Peyer's patch (tissue), 4 donors: ENCODE measurements at places on chromosomes 3 and 15. TPM values are rescaled to one million over a fixed set of nuclear protein-coding genes. Genes with fewer than 3 reads are reported as not detected.

GRCh38 chr3:52293491-52294319 lies 6.1 kb downstream of the GLYCTK start:
- DNase-seq = no peak

DNA sequence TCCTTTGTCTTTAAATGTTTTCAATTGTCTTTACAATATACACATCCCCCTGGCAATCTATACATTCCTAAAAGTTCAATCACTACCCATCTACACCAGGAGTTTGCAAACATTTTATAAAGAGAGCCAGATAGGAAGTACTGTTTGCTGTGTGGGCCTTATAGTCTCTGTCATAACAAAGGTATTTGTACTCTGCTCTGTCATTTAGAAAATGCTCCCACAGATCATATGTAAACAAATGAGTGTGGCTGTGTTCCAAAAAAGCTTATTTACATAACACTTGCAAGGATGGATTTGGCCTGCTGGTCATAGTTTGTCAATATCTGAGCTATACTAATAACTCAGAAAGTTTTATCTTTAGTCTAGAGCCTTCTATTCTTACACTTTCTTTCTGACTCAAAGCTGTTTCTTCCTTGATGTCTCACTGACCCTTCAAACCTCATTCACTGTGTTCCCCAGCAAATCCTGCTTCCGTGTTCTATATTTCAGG lies 511.9 kb downstream of the GBE1 start:
- DNase-seq = no peak

DNA sequence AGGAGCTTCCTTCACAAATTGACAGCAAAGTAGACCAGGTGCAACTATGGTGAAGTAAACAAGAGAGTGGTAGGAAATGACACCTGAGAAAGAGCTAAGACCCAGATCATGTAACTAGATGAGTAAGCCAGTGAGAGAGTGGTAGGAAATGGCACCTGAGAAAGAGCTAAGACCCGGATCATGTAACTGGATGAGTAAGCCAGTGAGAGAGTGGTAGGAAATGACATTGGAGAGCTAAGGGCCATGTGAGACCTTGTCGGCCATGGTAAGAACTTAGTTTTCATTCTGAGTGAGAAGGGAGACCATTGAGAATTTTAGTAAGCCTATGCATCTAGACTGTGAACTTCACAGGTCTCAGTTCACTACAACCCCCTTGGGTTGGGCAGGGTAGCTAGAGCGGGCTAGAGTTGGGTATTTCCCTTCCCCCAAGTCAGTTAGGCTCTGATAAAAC lies 5.4 kb upstream of the SENP7 start:
- no peak for DNase-seq

- no peak for DNase-seq
Observed at GRCh38 chr3:26312816-26313215, 309.8 kb upstream of the LRRC3B start.

GRCh38 chr3:56629451-56629850 lies 53.6 kb downstream of the TASOR start:
- DNase-seq = no peak

- peak; percentile 60 for DNase-seq
Observed at GRCh38 chr3:184687363-184688015, 24.4 kb downstream of the MAGEF1 start.

DNA sequence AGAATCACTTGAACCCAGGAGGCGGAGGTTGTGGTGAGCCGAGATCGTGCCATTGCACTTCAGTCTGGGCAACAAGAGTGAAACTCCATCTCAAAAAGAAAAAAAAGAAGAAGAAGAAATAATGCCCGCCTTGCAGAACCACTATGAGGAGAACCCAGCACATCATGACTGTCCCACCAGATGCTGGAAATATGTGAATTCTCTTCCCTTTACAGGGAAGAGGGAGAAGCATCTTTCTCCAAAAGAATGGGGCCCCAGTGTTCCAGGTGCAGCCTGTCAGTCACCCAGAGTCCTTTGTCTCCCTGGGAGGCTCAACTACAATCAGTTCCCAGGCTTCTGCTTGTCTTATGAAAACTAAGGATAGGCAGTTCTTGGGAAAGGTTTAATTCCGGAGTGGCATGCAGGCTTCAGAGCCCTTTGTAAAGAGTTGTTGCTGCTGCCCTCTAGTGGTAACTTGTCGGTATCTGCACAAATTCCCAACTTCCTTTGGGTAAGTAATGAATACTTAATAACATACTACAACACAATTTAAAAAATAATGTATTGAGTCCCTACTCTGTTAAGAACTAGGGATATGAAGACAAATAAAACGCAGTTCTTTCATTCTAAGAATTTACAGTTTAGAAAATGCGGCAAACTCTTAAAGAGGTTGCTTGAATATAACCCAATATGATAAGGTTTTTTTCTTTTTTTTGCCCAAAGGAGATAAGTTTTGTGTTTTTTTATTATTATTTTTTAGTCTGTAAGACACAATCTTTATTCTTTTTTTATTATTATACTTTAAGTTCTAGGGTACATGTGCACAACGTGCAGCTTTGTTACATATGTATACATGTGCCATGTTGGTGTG lies 18.6 kb upstream of the TICRR start:
- DNase-seq = peak; percentile 80

- DNase-seq = no peak
Observed at GRCh38 chr3:170421111-170421641, 2.5 kb downstream of the CLDN11 start.

GRCh38 chr3:30827080-30827479 lies 67.4 kb downstream of the GADL1 start:
- no peak for DNase-seq

DNA sequence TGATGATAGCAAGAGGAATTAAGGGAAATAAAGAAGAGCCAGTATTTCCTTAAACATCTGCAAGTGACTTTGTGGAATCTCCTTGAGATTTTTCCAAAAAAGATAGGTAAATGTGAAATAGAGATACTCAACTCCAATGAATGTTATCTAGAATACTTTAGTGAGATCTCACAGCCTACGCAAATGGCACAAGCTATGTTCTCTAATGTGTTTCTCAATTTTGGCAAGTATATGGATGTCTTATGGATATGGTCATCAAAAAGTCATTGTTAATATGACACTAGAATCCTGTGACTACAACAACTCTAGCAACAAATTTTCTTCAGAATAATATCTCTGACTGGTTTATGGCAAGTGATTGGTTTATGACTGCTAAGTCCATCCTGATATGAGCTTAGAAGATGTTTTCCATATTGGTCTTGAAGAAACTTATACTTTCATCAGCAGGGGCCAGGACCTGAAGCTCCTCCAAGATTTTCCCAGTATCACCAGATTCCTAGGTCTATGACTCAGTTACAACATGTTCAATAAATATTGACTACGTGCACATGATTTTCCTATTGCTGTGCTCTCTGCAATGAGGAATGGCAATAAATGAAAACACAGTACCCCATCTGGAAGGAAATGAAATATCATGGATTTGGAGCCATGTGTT lies 170.9 kb upstream of the THBS1 start:
- no peak for DNase-seq

- no peak for DNase-seq
Observed at GRCh38 chr3:100911956-100912355, 81.3 kb downstream of the ABI3BP start.

GRCh38 chr3:8759038-8759707 lies 10.2 kb downstream of the OXTR start:
- no peak for DNase-seq

- peak; percentile 75 for DNase-seq
Observed at GRCh38 chr3:100635273-100635701, 25.9 kb downstream of the ADGRG7 start.

- no peak for DNase-seq
Observed at GRCh38 chr3:28791713-28792255, 443.2 kb upstream of the AZI2 start.

DNA sequence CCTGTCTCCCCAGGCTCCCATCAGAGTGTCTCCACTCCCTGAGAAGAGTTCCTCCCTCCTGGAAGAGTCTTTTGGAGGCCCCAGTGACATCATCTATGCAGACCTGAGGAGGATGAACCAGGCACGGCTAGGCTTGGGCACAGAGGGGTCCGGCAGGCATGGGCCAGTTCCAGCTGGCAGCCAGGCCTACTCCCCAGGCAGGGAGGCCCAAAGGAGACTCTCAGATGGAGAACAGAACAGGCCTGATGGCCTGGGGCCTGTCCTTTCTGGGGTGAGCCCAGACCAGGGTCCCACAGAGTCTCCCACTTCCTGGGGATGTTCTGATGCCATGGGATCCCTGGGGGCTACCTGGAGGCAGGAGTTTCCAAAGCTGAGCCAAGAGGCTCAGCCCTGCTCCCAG lies 8.5 kb downstream of the SH2D7 start:
- DNase-seq = peak; percentile 39

- no peak for DNase-seq
Observed at GRCh38 chr3:76900596-76900995, 139.3 kb upstream of the ROBO2 start.

DNA sequence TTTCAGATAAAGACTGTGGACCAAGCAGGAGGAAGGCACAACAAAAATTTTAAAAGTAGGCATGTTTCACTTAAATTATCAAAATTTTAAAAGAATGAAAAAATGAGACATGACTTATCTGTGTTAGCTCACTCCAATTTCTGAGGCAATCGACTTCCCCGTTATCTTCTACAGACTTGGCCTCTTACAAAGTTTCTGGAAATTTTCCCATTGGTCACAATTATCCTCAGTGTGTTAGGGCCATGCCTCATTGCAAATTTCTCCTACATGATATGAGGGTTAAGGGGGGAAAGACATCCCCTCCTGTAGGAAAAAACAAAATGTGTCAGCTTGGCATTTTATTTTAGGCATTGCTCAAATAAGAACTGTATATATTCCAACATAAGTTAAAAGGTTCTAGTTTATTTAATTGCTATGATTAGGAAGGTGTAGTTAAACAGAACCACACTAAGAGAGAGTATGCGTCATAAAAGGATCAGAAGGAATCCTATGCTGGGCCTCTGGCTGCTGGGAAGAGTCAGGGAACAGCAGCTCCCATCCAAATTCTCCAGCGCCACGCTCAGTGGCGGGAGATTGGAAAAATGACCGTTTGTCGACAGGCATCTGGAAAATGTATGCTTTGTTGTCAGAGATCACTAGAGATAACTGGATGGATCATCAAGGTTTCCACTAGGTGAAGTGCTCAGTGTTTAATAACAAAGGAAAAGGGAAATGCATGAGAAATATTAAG lies 463.6 kb upstream of the NR2F2 start:
- DNase-seq = no peak

DNA sequence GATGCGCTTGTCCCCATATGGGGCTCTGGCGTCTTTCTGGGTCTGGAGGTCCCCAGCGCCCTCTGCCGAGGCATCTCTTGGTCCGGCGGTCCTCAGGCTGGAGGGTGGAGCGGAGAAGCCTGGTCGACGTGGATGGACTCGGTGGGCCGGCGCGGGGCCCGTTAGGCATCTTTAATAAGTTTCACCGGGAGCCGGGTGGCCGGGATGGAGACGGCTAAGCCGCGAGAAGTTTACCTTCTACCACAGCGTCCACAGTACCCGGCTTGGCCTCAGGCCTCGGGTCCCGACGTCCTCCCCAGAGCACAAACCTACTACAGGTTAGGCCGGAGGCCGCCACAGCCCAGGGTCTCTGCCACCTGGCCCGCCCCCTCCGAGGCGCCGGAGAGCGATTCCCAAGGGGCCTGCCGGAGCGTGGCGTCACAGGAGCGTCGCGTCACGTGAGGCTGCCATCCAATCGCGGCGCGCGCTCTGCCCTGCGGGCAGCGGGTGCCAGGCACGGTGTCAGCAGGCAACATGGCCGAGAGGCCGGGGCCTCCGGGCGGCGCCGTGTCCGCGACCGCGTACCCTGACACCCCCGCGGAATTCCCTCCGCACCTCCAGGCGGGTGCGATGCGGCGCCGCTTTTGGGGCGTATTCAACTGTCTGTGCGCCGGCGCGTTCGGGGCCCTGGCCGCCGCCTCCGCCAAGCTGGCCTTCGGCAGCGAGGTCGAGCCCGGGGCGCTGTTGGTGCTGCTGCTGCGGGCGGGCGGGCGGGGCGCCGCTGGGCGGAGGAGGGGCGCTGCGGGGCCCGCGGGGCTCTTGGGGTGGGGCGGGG lies at the start of gene TMEM42:
Gene TMEM42, plus strand, starts transcription at position 501 of the 814 bp plus-strand sequence. Its CDS starts 13 bp downstream, at position 514.
- DNase-seq = peak; percentile 88

DNA sequence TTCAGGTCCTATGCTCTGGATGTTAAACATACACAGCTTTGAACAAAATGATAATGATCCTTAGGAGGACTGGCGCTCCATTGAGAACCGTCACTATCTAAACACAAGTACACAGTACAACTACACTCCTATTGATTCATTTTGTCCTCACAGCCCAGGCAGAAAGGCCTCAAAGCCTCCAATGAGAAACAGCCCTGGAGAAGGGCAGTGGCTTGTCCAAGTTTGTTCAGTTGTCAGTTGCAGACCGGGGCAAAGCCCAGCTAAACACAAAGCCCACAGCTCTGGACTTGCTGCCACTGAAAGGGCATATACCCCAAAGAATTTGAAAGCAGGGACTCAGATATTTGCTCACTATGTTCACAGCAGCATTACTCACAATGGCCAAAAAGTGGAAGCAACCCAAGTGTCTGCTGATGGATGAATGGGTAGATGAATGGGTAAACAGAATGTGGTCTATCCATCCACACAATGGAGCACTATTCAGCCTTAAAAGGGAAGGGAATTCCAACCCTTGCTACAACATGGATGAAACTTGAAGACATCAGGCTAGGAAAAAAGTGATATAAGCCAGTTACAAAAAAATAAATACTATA lies 34.7 kb downstream of the NUP210 start:
- DNase-seq = no peak

IGSF10 gene
- total RNA-seq = 5.4 TPM

TRAT1 gene
- total RNA-seq = not detected

RASL12 gene
- total RNA-seq = 6.6 TPM

PAQR5 gene
- 19.4 TPM for total RNA-seq

NR2E3 gene
- not detected for total RNA-seq
